ENCODE measurements at places on chromosomes 6 and 20. TPM values are rescaled to one million over a fixed set of nuclear protein-coding genes. Genes with fewer than 3 reads are reported as not detected.

GRCh38 chr6:139927742-139928305, 553.4 kb upstream of the CITED2 start:
- DNase-seq: no peak

GRCh38 chr6:126539022-126539421, 199.1 kb downstream of the CENPW start:
- DNase-seq: no peak

DNA sequence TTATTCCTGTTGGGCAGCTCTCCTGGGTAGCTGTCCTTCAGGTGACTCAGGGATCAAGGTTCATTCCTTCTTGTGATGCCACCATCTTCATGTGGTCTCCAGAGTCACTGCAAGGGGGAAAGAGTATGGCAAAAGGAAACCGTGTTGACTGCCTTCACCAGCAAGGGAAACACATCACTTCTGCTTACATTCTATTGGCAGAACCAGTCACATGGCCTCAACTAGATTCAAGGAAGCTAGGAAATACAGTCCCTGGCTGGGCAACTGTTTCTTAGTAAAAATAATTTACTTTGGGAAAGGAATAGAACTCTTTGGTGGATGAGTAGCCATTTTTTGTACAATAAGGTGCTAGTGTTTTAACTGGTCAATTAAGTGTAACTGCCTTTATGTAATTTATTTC, 5.3 kb downstream of the ANKRD6 start:
- no peak for DNase-seq

The RGL2 gene
- 25.3 TPM for total RNA-seq

The WFDC10B gene
- total RNA-seq: not detected
